ENCODE measurements at places on chromosomes 5 and 9. TPM values are rescaled to one million over a fixed set of nuclear protein-coding genes. Genes with fewer than 3 reads are reported as not detected.

DNA sequence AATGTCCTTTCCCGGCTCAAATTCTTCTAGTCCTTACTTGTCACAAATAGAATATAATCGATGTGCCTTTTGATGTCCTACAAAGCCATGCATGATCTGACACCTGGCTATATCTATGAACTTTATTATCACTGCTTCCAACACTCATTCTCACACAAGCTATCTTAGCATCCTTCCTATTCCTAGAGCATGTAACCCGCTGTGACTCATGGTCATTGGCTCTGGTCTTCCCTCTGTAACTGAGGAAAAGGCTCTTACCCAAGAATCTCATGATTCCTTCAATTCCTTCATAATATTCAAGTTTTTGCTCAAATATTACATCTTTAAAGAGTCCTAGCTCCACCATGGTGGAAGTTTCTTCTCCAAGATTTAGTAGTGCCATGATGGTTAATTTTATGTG is 480.0 kb upstream of the PAPPA start:
- DNase-seq = no peak

GRCh38 chr9:133333011-133333410 is 3.0 kb downstream of the SURF6 start:
- DNase-seq = no peak

DNA sequence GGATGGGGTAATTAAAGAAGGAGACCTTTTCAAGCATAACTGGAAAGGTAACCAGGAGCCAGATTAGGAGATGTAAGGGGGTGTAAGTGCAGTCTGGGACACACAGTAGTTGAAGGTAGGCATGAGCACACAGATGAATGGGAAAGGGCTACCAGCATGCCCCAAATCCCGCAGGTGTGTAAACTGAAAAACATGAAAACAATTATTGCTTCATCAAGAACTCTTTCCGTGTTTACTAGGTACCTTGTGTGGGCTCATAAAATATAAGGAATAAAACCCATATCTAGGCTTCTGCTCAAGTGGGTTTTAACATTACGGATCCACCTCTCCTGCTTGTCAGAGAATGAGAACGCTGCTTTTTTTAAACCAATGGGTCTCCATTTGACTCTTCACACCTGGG is 1.1 kb downstream of the MAPKAP1 start:
- DNase-seq = no peak

DNA sequence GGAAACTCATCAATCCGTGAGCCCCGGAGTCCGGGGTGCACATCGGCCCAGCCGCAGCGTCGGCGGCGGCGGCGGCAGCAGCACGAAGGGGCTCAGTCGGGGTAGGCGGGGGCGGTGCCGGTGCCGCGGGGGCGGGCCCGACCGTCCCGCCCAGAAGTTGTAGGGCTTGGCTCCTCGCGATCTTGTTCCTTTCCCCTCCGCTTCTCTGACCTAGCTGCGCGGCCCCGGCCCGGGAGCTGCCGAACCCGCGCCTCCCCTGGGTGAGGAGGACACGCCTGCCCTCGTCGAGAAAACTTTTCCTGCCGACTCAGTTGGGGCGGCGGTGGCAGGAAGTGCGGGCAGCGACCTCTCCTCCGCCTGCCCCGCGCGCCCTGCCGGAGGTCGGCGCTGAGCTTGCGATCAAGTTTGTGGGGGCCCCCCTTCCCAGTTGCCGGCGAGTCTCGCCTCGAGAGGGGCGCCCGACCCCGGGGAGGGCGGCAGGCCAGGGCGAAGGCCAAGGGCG is at the start of gene MAN2A1:
TSS of gene MAN2A1 (plus strand) at position 188 of the 502 bp plus-strand sequence. CDS start 491 bp downstream, outside the sequence.
- peak; percentile 88 for DNase-seq

GRCh38 chr5:160180931-160181330 is 48.4 kb upstream of the FABP6 start:
- no peak for DNase-seq

DNA sequence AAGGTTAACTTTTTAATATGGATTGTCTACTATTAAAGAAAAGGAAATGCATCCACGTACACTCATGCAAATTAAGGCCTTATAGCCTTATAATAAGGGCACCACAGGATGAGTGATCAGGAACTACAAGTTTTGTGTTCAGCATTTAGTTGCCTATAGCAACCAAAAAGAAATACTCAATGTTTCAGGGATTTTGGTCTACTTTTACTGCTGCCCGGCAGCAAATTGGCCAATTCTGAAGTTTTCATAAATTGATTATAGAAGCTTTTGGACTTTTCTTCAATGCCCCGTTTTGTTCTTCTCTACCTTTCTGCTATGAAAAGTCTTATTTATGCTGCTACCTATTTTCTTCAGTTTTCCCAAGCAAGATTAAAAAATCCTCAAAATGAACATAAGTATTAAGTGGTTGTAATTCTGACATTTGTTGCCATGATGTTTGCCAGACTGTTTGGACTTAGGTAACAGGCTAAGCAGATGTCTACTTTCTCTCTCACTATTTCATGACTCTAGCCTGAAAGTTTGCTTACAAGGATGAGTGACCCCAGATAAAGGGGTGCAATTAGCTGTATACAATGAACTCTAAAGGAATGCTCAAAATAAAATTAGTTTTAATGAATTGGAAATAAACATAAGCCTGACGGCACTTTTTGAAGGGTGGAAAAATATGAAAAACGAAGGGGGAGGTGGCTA is 391.5 kb upstream of the DAB2 start:
- no peak for DNase-seq

DNA sequence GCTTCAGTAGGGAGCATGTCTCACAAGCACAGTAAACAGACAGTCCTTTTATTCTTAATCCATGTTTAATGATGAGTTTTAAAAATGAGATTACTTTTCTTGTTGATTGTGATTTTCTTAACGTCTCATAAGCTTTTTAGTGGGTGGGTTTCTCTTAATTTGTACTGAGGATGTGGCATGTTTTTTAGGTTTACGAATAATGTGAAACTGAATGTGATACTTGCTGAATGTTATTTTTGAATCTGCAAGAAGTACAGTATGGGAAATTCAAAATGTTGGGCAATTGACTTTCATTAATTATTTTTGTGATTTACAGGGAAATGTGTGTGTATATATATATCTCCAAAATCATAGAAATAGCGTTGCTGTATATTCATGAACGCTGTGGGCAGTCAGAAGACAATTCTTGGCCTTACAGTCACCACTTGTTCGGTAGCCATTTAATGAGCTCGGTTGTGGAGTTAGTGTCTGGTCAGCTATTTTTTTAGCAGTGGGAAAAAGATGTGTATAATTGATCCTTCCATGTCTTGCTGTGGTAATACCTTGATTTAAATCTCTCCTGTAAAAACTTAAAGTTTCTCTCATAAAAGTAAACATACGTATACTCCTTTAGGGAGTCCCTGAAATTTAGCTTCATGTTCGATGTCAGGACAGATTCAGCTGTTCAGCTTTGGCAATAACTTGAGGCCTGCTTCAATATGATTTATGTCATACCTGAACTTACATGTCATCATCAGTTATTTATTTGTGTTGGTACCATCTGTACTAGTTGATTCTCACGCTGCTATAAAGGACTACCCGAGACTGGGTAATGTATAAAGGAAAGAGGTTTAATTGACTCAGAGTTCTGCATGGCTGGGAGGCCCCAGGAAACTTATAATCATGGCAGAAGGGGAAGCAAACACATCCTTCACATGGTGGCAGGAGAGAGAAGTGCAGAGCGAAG is 15.0 kb downstream of the ICE1 start:
- no peak for DNase-seq

GRCh38 chr9:20205821-20206220 is 416.5 kb downstream of the MLLT3 start:
- DNase-seq = no peak

GRCh38 chr5:175652741-175653663 is 4.9 kb upstream of the HRH2 start:
- DNase-seq = no peak

- DNase-seq = peak; percentile 49
Observed at GRCh38 chr9:132032238-132032950, 47.3 kb downstream of the MED27 start.

DNA sequence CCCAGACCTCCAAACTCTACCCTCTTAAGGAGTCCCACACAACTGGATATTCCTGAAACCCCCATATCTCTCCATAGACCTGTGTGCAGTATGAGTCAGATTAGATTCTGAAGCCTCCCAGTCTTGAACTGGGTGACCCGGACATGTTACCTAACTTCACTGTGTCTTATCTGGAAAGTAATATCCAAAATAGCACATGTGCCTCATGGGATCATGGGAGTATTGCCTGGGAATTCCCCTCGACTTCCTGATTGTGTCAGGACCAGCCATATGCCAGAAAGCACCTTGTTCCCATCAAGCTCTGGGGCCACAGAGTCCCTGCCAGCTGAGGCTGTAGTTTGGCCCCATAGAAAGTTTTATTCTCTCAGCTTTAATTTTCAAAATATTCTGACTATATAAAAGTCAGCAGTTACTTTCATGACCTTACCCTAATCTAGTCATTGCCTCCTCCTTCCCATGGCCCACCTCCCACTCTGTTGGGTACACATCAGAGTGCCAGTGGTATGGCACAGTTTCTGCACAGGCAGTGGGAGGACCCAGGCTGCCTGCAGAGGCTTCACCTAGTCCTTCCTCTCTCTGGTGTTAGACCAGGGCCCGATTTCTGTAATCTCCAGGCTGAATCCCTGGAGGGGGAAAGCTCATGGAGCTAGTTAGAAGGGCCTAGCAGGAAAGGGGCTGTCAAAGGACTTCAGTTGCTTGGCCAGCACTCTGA is 19.5 kb upstream of the B4GALT1 start:
- DNase-seq = peak; percentile 55

GRCh38 chr9:109251776-109252106 is 69.1 kb downstream of the EPB41L4B start:
- DNase-seq = no peak

DNA sequence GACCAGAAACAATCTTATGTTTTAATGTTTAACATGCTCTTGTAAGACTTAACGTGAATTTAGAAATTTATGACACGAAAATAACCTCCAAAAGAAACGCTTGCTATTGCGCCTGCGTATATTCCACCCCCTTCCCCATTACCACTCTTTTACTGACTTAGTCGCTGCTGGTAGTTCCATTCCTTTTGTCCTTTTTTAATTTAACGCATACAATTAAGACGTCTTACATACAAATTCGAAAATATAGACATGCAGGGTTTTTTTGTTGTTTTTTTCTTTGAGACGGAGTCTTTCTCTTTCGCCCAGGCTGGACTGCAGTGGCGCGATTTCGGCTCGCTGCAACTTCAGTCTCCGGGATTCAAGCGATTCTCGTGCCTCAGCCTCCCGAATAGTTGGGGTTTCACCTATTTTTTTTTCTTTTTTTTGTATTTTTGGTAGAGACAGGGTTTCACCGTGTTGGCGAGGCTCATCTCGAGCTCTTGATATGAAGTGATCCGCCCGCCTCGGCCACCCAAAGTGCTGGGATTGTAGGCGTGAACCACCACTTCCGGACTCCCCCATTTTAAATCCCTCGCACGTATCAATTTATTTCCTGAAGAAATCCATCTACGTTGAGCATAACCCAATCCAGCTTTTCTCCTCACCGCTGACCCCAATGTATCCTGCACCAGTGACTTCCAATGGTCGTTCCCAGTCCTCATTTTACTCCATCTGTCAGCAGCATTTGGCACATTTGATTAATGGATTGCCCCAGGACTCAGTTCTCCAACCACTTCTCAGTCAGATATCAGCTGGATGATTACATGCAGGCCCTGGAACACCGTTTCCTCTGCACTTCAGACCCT is 684 bp upstream of the MED7 start:
- peak; percentile 72 for DNase-seq

GRCh38 chr9:96167011-96167410 is 135.0 kb downstream of the HSD17B3 start:
- DNase-seq = no peak

GRCh38 chr9:94787266-94787665 is 60.8 kb downstream of the AOPEP start:
- DNase-seq = no peak

DNA sequence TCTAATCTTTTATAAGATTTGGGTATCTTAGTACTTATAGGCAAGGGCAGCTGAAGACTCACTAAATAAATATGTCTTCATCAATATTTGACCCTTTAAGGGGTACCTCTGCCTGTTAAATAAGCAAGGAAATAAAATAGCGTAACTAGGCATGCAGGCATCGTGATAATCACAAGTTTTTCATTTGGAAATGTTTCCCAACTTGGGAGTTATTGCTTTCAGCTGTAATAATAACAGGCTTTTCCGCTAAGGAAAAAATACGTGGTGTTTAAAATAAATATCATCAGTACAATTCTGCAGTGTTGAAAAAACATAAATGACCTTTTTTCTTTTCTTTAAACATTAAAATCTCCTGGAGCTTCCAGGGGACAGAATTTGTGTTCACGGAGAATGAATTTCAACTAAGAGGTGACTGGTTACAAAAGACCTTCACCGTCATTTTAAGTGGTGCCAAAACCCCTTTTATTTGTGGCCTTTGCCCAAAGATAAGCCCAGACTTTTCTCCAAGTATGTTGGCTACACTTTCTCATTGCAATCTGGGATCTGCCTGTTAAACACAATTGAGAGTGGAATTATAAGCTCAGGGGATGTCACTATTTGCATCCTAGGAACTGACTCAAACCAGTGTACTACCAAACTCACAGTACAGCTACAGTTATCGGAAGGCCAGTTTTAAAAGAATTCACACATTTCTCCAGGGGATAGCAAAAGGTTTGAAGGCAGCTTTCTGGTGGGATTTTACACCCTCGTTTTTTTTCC is 218.6 kb downstream of the FBXL7 start:
- no peak for DNase-seq

DNA sequence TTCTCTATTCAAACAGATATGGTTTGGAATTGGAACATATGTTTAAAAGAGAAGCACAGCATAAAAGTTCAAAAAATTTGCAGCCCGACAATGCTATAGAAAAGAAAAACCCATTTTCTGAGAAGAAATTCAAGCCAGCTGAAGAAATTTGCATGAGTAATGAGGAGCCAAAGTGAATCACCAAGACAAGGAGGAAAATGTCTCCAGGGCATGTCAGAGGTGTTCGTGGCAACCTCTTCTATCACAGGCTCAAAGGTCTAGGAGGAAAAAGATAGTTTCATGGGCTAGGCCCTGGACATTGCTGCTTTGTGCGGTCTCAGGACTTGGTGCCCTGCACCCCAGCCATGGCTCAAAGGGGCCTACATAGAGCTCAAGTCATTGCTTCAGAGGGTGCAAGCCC is 134.8 kb upstream of the ADAMTS16 start:
- DNase-seq = no peak

- DNase-seq = no peak
Observed at GRCh38 chr5:61675015-61675692, 343.1 kb downstream of the ZSWIM6 start.

The PCDHAC2 gene
- total RNA-seq = 0.10 TPM

The CYLC2 gene
- not detected for total RNA-seq

The IER5L gene
- total RNA-seq = 3.5 TPM

The SREK1 gene
- total RNA-seq = 32.3 TPM

The BSPRY gene
- 0.37 TPM for total RNA-seq

The PCDHB15 gene
- 2.6 TPM for total RNA-seq

The GLDC gene
- total RNA-seq = not detected

The PDE8B gene
- total RNA-seq = 0.69 TPM

The LRRC70 gene
- total RNA-seq = 1.4 TPM

The ANKRD20A1 gene
- total RNA-seq = 1.3 TPM

Data from left ventricle myocardium superior (tissue), 1 donor.